Right ventricle myocardium superior (tissue), 1 donor: ENCODE measurements at places on chromosomes 6 and 20.

DNA sequence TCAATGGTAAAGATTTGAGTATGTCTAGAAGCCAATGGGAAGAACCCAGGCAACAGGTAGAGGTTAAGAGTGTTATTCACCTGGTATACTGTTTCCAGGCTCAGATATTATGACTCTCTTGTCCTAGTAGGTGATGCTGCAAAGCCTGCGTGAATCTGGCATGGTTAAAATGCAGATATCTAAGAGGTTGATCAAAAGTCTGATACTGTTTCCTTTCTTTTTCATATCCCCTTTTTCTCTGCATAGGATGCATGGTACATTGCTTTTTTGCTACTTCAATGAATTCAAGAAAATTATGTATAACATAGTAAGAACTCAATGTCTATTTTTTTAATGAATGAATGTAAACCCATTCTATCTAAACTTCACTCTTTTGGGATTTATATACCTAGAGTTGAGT lies 284.3 kb upstream of the KHDRBS2 start:
- DNase-seq = no peak

DNA sequence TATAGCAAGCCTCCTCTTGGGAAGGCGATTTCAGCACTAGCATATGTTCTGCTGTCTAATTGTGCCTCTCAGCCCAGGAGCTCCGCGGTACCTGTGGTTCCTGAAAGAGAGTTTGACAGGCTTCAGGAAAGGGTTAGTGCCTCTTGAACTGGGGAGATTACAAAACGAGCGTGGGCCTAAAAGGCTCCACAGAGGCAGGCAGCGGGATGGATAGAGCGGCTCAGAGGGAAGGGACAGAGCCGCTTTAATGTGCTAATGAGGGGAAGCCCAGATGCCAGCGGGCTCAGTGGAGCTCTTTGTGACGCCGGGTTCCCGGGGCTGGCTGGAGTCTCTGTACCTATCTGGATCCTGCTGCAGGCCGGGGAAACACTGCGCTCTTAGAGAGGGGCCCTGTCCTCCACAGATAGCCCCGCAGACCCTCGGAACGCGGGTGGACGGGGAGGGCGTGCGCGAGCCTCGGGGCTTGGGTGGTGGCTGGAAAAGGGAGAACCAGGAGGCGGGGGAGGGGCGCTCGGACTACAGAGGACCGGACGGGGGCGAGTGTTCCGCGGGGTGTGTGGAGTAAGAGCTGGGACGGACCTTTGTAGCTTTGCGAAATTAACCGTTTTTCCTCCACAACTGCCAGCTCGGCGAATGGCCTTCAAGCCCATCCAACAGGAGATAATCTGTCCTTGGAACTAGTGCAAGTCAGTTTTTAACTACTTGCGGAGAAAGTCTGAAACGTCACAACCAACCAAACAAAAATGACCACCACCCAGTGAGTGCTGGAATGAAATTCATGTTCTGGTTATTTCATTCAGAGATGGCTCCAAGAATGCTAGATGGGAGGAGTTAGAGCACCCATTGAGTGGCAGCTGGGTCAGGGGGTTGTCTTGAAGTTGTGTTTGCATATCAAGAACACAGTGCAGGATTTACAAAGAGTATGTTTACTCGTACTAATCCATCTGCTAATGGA lies 13.0 kb downstream of the SLC35F1 start:
- peak; percentile 42 for DNase-seq

DNA sequence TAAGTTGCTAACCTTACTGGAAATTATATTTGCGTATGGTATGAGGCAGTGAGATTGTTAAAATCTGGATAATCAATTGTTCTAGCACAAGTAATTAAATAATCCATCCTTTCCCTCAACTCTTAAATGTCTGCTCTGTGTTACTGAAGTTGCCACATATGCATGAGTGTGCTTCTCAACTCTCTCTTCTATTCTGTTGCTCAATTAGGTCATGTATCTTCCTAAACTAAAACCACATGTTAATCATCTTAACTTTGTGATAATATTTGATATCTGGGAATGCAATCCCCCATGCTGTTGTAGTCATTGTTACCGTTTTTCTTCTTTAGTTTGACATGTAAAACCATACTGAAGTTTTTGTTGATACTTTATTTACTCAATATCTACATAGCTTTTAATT lies 63.5 kb upstream of the STMND1 start:
- no peak for DNase-seq

- no peak for DNase-seq
These were observed 23.1 kb downstream of the STK35 start for GRCh38 chr20:2124564-2125213.

GRCh38 chr6:148422085-148422484 lies 79.4 kb downstream of the SASH1 start:
- DNase-seq = no peak

DNA sequence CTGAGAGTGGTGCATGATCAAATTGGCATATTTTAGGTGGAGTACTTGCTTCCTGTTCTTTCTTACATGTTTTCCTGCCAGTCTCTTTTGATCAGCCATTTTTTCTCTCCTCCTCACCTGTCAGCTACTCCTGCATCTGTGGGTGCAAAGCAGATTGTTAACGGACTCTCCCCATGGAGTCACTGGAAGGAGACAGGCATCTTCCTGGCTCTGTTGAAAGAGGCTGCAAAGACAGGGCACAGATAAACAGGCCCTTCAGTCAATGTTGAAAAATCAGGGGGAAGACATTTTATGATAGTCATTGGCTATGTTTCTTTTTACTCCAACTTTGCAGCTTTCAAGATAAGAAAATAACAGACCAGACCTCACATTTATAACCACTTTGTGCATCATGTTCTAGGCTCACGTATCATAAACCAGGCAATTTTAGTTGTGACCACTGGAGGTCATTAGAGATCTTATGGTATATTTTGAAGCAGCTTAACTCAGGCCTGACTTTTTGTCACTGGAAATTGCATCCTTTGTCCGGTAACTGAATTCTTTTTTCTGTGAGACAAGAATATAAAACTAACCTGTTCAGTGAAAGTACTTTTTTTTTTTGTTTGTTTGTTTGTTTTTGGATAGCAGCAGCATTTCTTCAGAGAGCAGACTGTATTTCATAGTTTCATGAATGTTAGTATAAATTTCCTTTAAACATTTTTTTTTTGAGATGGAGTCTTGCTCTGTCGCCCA lies 20.1 kb downstream of the ECT2L start:
- DNase-seq = no peak

GRCh38 chr6:10426781-10427279 lies 12.0 kb upstream of the TFAP2A start:
- no peak for DNase-seq

- DNase-seq = no peak
These were observed 12.2 kb downstream of the ILRUN start for GRCh38 chr6:34684364-34684763.

GRCh38 chr6:154164397-154164796 lies 125.4 kb downstream of the OPRM1 start:
- DNase-seq = peak; percentile 61

GRCh38 chr6:7912024-7912423 lies 1.4 kb upstream of the TXNDC5 start:
- DNase-seq = no peak

DNA sequence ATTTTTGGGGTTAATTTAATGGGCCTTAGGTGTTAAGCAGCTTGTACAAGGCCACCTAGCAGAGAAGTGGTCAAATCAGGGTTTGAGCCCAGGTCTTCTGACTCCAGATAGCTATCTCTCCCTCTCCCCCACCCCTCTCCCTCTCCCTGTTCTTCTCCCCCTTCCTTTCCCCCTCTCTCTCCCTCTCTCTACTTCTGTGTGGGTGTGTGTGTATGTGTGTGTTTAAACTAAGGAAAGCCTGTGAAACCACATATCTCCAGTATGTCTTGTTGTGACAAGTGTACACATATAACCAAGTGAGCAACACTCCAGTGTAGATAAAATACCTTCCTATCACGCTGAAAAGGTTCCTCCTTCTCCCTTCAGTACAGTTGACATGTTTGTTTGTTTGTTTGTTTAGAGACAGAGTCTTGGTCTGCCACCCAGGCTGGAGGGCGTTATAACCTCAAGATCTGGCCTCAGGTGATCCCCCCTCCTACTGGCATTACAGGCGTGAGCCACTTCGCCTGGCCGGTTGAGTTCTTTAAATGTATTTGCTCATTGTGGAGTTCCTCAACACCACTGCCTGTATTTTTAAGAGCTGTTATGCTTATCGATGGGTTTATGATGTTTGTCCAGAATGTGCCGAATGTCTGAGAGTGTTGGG lies 140.4 kb downstream of the JARID2 start:
- no peak for DNase-seq

GRCh38 chr6:39824030-39824926 lies 32.1 kb downstream of the DAAM2 start:
- peak; percentile 55 for DNase-seq

GRCh38 chr6:167497428-167498056 lies 172.7 kb downstream of the TTLL2 start:
- no peak for DNase-seq

DNA sequence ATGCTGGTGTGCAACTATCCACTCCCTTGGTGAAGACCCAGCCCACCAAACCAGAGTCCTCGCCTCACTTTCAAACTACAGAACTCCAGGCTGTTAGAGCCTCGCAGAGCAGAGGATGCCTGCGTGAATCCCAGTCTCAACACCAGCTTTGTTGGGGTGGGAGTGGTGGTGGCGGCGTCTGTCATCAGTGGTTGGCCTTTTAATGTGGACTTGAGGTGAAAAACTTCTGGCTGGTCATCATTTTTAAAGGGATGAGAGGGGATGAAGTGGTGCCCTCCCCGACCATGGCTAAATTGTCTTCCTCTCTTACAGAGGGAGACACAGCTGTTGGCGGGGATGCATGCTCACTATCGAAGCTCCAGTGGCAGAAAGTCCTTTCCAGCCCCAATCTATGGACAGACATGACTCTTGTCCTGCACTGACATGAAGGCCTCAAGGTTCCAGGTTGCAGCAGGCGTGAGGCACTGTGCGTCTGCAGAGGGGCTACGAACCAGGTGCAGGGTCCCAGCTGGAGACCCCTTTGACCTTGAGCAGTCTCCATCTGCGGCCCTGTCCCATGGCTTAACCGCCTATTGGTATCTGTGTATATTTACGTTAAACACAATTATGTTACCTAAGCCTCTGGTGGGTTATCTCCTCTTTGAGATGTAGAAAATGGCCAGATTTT lies 54.9 kb downstream of the EZR start:
- DNase-seq = no peak

DNA sequence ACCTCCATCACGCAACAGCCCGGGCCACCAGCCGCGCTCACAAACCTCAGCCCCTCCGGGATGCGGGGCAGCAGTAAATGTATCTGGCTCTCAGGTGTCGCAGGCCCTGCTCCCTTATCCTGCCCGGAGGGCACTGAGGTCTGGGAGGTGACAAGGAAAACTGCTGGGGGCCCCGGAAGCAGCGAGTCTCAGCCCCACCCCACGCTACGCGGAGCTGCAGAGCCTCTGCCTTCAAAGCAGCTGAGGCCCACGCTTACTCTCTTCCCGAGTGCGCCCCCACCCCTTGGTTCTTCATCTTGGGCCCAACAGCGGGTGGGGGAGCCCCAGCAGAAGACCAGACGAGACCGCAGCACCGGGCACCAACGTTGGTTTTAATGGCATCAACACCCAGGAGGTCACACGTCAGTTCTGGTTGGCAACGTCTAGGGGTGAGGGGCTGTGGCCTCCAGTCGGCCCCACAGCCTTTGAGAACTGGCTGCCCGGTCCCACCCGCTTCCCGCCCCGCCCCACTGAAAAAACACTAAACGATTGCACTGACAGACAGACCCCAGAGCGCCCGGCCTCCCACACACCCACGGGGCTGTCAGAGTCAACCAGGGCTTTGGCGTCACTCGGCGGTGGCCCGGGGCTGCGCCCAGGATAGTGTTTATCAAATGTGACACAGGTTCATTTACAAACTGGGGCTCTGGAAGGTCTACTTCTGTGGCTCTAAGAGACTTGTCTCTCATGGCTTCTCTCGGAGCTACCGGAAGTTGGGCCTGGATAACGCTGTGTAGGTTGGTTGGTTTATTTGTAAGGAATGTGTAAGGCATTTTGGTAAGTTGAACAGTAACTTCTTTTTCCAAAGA lies 43.7 kb downstream of the DSTN start:
- DNase-seq = no peak

GRCh38 chr6:85420551-85420950 lies 29.3 kb upstream of the NT5E start:
- no peak for DNase-seq

DNA sequence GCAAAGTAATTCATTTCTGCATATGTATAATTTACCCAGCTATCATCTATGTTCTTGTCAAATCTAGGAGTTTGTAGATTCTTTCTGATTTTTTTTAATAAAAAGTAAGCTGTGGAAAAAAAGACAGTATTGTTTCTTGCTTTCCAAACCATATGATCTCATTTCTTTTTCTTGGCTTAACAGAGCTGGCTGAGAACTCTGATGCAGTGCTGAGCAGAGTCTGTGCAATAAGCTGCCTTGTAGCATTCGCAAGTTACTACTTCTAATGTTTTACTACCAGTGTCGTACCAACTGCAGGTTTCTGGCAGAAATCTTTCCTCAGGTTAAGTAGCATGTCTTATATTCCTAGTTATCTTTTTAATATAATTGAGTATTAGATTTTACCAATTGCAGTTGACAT lies 15.6 kb downstream of the RRBP1 start:
- DNase-seq = no peak

GRCh38 chr6:147479857-147480256 lies 28.6 kb upstream of the SAMD5 start:
- no peak for DNase-seq

DNA sequence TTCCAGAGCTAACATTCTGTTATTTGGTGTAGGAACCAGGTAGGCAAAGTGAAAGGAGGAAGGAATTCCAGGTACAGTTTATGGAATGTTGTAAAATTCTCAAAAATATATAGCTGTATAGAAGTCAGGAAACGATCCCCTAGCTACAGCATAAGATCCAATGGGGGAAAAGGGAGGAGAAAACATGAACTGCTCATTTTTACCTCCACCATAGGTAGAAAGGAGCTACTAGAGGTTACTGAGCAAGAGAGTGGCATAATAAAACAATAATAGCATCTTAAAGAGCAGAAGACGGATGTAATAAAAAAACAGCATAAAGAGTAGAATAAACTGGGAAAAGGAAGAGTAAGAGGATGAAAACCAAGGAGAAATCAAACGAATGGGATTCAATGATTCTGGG lies 26.9 kb downstream of the EPB41L2 start:
- no peak for DNase-seq

DNA sequence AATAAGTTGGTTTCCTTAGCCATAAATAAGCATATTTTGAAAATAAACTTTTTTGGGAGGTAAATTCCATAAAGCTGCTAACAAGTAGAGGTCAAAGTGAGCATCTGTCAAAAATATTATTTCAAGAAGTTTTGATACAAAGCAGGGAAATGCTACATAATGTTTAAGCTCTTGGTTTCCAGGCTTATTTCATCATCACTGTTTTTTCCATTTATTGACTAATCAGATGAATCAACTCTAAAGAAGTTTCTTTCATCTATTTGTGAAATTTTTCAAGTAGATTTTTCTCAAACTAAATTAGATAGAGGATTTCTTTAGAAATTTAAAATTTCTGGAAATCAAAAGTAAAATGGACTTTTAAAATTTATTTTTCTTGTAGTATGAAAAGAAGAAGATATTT lies 89.5 kb upstream of the TBX18 start:
- DNase-seq = no peak

- peak; percentile 10 for DNase-seq
These were observed 33.0 kb downstream of the FOXP4 start for GRCh38 chr6:41579088-41579610.
